ENCODE measurements at places on chromosomes 3 and 15.

GRCh38 chr3:32009957-32010356 is 28.4 kb downstream of the ZNF860 start:
- DNase-seq, result no peak

GRCh38 chr3:183122257-183122932 is 23.1 kb upstream of the MCCC1 start:
- peak; percentile 59 for DNase-seq

DNA sequence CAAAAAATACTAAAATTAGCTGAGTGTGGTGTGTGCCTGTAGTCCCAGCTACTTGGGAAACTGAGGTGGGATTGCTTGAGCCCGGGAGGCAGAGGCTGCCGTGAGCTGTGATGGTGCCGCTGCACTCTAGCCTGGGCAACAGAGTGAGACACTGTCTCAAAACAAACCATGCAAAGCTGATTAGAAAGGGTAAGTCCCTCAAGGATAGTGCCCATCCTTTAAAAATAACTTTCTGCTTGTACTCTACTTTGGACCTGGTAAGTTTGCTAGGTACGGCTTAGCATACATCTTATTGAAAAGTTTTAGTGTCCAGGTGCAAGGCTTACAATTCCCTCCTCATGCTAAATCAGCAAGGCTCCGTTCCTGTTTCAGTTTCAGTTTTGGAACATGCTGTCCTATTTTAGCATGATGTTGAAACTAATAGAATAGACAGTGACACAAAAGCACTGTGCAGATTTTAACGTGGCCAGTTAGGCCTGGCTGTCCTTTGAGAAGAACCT is 21.4 kb downstream of the FEM1B start:
- DNase-seq, result no peak

DNA sequence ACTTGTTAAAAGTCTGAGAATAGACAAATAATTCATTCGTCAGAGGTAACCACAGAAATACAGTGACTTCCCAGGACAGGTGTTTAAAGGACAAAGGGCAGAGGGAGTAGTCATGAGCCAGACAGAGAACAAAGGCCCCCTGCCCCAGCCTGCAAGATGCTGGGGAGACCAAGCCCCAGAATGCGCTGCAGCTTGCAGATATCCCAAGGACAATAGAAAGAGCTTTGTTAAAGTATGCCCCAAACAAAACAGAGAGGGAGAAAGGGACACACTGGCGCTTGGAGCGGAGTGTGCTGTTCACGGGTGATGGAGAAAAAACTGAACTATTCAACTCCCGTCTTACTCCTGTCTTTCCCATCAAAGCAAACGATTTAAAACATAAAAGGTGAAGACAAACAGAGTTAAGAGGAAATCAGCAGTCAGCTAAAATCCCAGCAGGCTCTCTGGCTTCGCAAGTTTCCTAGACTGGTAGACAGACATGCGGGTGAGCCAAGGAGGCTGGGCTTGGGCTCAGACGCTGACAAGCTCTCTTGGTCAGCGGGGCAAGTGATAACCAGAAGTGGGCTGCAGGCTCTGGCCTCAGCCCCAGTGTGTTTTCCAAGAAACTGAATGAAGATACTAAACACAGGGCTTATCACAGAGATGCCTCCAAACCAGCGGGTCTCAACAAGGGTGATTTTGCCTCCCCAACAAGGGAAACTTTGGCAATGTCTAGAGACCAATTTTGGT is 130.1 kb downstream of the UACA start:
- no peak for DNase-seq

DNA sequence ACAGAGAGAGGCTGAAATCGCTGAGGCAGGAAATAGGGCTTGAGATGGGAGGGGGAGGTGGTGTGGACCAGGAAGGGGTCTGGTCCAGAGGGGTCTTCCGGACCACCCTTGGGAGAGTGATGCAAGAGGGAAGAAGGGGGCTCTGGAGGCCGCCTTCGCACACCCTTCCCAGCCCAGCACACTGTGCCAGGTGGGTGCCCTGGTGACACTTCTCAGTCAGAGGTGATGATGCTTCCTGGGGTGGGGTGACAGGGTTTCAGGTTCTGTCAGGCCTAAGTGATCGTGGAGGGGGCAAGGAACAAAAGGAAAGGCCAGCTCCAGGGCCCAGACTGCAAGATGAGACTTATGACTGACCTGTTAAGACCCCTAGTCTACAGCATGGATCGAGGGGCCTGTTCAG is 12.7 kb downstream of the SEMA3G start:
- no peak for DNase-seq

GRCh38 chr3:28575746-28576613 is 227.4 kb upstream of the AZI2 start:
- no peak for DNase-seq

DNA sequence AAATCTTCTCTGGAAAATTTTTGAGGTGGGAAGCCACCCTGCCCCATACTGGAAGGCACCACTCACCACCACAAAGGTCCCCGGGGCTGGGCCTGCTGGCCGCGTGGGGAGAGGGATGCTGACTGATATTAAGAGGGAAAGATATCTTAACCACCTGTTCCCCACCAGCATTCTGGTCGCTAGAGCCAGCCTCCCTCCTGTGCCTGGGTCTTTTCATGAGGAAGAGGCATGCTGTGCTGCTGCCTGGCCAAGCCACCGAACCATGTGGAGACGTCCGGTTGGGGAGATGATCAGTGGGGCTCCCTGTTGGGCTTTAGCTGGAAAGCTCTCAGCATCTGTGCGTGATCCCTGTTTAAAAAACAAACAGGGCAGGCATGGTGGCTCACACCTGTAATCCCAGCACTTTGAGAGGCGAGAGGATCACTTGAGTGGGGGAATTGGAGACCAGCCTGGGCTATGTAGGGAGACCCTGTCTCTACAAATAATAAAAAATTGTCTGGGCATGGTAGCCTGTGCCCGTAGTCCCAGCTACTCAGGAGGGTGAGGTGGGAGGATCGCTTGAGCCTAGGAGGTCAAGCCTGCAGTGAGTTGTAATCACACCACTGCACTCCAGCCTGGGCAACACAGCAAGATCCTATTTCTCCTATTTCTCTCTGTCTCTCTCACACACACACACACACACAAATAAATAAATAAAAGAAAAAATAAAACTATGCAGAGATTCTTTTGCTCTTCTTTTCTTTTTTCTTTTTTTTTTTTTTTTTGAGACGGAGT is 1.0 kb downstream of the KLHL18 start:
- no peak for DNase-seq

DNA sequence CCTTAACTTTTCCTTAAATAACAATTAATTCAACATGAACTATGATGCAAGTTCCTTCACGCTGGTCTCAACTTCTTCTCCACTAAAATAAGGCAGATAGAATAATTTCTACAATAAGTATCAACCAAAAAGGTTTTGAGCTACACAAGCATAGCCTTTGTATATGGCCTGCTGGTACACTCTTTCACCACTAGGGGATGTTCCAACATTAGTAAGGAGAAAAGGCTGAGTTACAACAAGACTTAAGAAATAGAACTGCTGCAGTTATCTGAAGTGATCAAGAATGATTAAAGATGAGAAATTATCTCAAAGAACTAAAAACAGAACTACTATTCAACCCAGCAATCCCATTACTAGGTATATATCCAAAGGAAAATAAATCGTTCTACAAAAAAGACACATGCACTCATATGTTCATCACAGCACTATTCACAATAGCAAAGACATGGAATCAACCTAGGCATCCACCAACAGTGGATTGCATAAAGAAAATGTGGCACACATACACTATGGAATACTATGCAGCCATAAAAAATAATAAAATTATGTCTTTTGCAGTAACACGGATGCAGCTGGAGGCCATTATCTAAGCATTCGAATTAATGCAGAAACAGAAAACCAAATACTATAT is 14.4 kb downstream of the ATP13A3 start:
- DNase-seq, result peak; percentile 72

- no peak for DNase-seq
Observed at GRCh38 chr3:114406286-114406685, 112.5 kb downstream of the TIGIT start.

DNA sequence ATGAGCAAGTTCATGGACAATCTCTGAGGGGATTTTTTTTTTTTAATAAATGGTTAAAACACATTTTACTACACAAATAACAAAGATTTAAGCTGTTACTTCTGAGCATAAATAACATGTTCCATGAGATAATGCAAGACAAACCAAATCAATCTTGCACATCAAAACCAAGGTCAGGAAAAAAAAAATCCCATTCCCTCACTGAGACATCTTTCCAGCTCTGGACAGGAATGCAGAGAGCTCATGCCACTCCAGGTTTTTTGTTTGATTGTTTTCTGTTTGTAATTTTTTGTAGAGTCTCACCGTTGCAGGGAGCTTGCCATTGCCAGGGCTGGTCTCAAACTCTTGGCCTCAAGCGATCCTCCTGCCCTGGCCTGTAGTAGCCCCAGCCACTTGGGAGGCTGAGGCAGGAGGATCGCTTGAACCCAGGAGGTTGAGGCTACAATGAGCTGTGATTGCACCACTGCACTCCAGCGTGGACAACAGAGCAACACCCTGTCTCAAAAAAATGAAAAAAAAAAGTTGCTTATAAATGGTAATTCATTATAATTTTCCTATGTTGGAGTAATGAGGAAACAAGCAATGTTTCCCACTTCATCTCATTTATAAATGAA is 14.0 kb downstream of the OSBPL10 start:
- no peak for DNase-seq

- peak; percentile 35 for DNase-seq
Observed at GRCh38 chr15:33735637-33736247, 232.6 kb upstream of the CHRM5 start.

Data from fibroblast of upper back skin (primary cell).